ENCODE measurements at places on chromosomes 2 and 18.

GRCh38 chr2:17539611-17540092 is 844 bp upstream of the VSNL1 start:
- no peak for DNase-seq

- no peak for DNase-seq
Observed at GRCh38 chr2:68659081-68659480, 15.7 kb downstream of the PROKR1 start.

DNA sequence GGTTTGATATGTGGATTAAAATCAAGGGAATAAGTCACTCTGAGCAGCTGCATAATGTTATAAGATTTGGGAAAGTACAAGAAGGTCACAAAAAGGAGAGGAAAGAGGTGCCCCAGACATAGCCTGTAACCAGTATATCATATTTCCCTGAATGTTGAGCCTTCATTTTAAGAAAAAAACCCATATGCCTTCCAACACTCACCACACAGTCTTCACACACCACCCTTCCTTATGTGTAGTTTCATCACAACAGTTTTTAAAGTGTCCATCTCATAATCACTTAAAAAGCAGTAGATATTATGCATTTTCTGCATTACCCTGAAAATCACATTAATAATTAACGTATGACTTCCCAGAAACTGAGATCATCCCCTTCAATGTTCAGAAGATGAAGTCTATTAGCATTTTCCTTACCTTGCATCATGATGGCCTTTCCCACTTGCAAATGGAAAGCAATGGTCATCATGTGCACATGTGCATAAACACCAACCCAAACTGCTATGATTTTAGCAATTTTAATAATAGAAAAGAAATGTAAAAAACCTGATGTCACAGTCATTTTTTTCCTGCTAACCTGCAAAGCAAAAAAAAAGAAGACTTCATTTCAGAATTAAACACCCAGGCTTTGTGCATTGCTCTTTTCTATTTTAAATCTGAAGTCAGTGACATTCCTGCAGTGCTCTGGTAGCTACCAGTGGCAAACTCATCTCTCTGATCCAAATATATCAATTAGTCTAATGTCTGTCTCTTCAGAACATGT is 465.0 kb downstream of the SUCLG1 start:
- no peak for DNase-seq

DNA sequence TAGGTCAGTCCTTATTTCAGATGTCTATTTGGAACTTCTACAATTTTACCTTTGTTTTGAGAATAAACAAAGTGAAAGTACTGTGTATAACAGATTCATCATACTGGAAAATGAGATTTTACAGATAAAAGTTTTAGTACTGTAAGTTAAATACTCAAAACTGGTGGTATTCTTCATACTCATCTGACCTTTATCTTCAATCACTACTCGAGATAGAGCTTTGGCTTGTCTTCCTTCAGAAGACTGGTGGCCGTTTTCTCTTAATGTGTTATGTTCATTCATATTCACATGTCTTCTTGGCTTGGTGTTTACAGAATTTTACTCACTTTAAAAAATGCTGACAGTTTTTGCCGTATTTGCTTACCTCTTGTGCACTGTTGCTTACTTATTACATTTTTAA is 2.1 kb downstream of the SPOPL start:
- no peak for DNase-seq

DNA sequence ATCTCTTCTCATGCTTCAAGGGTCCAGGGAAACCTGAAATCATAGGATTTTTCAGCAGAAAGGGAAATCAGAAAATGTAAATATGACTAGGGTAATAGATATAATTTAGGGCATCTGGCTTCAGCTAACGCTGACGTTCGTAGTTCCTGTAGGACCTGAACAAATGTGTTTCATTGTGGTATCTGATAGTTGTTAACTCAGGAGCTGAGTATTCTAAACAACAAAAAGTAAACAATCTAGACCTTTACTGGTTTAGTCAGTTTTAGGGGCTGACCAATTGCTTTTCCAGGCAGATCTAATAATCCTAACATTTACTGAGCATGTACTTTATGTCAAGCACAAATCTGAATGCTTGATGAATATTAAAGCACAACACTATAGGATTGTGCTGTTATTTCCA is 114.8 kb downstream of the GALNT1 start:
- DNase-seq: peak; percentile 43

GRCh38 chr2:199136242-199136641 is 321.5 kb downstream of the SATB2 start:
- no peak for DNase-seq

DNA sequence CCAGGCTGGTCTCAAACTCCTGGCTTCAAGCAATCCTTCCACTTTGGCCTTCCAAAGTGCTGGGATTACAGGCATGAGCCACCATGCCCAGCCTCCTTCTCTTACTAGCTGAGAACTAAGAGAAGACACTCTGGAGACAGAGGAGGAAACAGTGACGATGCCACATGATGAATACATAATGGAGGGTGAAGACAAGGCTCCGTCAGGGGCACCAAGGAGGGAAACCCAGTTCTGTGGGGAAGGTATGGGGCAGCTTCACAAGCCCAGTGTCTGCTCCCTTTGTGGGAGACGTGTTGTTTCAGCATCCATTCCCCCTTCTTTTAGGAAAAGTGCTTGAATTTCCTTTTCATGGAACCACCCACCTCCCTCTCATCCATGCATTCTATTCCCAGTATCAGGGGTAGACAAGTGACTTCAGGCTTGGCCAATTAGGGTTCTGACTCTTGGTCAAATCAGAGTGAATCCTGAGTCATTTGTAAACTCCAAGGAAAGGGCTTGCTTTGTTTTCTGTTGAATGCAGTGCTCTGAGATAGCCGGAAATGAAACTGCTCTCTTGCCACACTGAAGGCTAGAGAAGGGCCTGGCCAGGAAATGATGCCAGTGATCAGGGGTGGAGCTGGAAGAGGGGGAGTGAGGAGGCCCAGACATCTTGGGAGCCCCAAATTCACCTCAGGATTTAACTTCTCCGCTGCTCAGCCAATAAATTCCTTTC is 23.7 kb downstream of the TMEM127 start:
- no peak for DNase-seq

DNA sequence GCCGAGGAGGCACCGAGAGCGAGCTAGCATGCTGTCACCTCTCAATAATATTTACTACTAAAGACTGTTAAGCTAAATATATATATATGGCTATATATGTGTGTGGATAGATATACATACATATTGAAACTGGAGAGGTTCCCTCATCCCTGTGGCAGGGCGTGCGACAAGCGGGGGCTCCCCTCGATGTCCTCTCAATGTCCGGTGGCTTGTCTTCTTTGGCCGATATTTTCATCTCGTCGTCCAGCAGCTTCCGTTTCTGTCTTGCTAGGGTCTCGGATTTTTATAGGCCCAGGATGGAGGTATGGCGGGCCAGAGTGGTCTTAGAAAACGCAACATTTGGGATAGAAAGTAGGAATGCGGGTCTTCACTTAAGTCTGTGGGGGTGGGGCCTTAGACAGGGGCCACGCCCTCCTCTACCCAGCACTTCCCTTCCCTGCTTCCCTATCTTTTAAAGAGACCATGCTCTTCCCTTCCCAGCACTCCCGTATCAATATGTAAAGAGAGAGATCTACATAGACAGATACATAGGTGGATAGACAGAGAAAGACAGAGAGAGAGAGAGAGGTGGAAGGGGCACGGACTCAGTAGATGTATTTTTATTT is 866.8 kb downstream of the DSC3 start:
- DNase-seq: no peak

DNA sequence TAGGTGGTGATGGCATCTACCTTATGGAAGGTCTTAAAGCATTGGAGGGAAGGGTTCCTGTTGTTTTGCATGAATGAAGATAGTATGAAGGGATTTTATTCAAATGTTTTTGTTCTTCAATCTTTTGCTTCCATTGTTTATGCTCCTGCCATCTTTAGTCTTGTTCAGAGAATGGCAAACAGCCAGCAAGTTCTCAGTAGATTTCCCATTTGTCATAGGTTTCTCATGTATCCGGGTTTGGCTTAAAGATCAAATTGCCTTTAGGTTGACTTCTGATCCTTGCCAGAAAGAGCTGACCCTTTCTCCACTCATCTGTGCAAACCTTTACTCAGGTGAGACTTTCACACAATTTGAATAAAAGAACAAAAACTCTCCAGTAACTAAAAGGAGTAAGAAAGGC is 44.2 kb upstream of the STAT4 start:
- no peak for DNase-seq

DNA sequence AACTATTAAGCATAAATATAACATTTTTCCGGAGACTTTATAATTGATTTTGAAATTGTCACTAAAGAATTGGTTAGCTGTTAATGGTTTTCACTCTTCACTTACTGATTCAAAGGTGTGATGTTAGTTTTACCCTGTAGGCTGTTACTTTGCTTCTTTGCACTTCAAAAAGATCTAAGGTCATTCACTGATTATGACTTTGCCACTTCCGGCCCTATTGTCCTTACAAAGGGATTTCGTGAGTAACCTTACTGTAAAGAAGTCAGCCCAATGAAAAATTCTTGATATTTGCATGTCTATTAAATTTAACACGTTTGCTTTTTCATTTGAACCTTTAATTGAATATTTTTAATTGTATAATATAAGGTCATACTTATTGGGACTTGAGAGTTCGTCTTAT is 61.4 kb downstream of the GREB1L start:
- no peak for DNase-seq

DNA sequence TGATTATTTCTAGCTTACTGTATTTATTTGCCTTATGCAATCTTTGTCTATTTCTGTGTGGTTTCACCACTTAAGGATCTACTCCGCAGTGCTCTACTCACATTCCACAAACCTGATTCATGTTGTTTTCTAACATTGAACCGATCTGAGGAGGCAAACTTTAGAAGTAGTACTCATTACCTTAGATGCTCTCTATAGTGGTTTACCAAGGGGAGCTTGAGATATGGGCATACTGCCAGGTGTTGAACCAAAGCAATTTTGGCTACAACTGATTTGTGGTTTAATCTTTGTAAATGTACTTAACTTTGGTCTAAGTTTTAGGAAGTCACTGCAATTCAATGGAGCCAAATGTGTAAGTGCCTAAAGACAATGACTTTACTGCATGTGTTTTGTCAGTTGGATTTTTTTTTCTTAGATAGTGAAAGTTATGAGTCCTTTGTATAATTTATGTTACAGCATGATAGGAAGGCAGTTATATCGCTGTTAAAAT is 50.1 kb downstream of the MAP2 start:
- DNase-seq: no peak
